ENCODE measurements at places on chromosomes 13 and 19.
A peak's percentile ranks its signal among the peaks of the same experiment; 100 is the strongest.

GRCh38 chr19:29415507-29415906 lies 110.3 kb upstream of the VSTM2B start:
- DNase-seq = no peak

GRCh38 chr13:51452361-51453206 lies at the start of gene INTS6:
TSS of gene INTS6 (minus strand) at chr13:51453036. CDS start at chr13:51452525, 511 bp downstream.
- DNase-seq = peak; percentile 100

- DNase-seq = no peak
These were observed 68.3 kb downstream of the DACH1 start for GRCh38 chr13:71798707-71799106.

DNA sequence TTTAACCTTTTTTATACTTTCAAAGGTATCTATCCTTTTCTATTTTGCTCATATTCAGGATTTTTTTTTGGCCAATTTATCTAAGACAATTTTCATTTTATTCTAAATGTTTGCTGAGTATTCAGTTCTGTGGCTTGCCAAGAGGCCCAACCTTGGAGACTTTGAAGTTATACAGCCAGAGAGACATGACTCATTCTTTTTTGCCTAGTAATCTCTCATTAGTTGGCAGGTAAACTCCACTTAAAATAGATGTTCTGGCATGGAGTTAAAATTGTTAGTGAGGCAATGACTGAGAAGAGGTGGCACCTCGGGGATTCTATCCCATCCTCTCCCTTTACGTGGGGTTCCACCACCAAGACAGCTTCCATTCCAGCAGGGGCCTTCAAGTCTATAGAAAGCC lies 213.8 kb downstream of the KCTD12 start:
- no peak for DNase-seq

DNA sequence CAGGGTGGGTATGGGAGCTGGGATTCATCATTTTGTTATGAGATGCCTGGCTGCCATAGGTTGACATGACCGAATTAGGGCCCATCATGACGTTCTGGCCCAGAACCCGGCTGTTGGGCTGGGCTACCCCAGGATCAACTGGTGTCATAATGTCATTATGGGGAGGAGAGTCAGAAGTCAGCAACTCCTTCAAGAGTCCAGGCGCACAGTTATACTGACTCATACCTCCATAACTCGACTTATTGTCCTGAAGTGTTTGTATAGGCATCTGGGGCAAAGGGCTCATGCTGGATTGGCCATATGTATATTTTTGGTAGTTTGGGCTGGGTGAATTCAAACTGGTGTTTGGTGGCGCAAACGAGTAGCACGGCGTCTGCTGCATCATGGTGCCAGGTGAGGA lies 106.5 kb downstream of the FOXO1 start:
- no peak for DNase-seq

DNA sequence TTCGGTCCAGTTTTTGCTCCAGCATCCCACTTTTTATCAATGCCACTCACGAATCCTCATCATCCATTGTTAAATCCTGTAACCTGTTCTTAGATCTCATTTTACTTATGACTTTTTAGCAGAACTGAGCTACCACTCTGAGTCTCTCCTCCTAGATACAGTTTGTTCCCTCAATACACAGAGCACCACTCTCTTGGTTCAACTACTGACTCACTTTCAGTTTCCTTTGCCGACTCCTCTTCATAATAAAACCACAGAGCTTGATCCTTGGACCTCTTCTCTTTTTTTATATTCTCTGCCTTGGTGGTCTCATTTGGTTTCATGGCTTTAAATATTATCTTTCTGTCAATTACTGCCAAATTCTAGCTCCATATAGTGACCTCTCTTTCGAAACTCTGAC lies 150.3 kb downstream of the SLITRK5 start:
- DNase-seq = no peak

GRCh38 chr13:93758575-93758974 lies 532.0 kb downstream of the GPC6 start:
- no peak for DNase-seq

- DNase-seq = no peak
These were observed 17.1 kb upstream of the ZNF841 start for GRCh38 chr19:52112624-52113023.
